ENCODE measurements at places on chromosomes 6 and 20.
A peak's percentile ranks its signal among the peaks of the same experiment; 100 is the strongest.

- no peak for DNase-seq
These were observed at the start of gene OTOR for GRCh38 chr20:16748308-16748900. Gene OTOR, plus strand, starts transcription at chr20:16748358. Its CDS starts 44 bp downstream, at chr20:16748402.

DNA sequence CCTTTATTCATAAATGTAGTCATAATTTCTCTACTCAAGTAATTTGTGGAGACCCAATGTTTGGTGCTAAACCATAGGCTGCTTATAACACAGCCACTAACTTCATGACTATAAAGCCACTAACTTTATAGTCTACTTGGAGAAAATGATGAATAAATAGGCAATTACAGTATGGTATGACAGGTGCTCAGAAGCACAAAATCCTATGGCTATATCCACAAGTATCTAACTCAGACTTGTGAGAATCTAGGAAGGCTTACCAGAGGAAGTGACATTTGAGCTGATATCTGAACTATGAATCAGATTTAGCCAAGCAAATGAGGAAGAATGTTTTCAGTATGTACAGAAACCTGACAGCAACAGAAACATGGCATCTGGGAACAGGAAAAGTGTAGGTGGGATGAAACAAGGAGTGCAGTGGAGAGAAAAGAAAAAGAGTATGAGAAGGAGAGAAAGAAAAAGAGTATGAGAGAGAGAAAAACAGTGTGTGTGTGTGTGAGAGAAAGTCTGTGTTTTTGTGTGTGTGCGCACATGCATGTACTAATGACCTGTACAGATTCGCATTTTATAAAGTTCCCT, 59.9 kb downstream of the REV3L start:
- no peak for DNase-seq

GRCh38 chr6:133447924-133448323, 206.8 kb downstream of the EYA4 start:
- DNase-seq: peak; percentile 29

DNA sequence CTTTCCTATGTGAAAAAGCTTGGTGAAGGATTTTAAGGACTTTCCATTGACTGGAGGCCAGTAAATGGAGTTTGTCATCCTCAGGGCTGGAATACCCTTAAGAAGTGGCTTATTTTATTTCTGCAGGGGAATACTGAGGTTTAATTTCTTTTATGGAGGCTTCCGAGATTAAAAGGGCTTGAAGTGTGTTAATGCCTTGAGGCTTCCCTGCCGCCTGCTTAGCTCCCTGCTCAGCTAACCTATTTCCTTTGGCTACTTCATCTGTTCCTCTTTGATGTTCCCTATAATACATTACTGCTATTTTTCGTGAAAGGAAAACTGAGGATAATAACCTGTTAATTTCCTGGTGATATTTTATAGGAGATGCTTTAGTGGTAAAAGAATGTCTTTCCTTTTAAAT, 44.2 kb downstream of the HLA-DPB1 start:
- DNase-seq: no peak
